ENCODE measurements at places on chromosomes 16 and 17.
A peak's percentile ranks its signal among the peaks of the same experiment; 100 is the strongest.

DNA sequence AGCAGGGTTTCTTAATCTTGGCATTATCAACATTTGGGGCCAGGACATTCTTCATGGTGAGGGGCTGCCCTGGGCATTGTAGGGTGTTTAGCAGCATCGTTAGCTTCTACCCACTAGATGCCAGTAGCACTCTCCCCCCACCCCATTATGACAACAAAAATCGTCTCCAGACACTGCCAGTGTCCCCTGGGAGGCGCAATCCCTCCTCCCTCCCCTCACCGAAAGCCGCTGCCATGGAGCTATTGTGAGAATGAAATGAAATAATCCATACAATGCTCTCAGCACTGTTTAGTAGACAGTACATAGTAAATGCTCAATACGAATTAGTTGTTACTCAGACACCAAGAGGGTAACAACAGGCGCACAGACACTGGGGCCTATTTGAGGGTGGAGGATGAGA is 502.9 kb downstream of the NPIPA7 start:
- DNase-seq: no peak

GRCh38 chr16:9033125-9033830 is 58.2 kb upstream of the HAPSTR1 start:
- peak; percentile 44 for DNase-seq

DNA sequence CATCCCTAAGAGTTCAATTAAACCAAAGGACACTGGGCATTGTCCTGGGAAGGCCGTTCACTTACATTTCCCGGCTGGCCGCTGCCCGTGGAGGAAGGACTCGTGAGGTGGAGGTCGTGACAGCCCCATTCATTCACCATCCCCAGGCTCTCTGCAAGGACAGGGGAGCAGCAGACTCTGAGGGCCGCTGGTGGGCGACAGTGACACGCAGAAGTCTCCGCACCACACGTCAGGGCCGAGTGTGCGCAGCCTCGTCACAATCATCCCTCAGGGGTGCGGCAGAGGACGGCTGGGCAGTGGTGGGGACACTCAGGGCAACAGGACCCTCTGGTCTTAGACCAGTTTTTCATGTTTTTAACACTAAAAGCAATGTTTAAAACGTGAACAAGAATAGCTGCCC is 21.7 kb downstream of the UNKL start:
- no peak for DNase-seq

DNA sequence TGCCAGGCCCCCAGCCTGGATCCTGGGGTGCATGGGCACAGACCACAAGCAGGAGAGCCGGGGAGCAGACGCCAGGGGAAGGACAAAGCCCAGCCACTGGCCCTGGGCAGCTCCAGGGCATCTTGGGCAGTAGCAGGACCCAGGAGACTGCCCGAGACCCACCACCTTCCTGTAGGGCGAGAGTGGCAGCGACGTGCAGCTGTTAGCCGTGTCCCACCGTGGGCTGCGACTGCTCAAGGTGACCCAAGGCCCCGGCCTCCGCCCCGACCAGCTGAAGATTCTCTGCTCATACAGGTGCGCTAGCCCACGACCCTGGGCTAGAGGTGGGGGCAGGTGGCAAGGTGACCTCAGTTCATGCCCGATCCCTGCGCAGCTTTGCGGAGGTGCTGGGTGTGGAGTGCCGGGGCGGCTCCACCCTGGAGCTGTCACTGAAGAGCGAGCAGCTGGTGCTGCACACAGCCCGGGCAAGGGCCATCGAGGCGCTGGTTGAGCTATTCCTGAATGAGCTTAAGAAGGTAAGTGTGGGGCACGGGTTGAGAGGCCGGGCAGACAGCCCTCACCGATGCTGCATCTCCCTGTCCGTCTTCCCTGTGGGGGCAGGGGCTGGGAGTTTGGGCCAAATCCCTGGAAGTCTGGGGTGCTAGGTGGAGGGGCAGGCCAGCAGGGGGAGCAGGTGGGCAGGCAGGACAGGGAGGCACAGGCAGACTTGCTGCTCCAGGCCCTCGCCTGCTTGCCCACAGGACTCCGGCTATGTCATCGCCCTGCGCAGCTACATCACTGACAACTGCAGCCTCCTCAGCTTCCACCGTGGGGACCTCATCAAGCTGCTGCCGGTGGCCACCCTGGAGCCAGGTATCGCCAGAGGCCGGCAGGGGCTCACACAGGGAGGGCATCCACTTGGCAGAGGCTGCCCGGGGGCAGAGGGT is 13.5 kb upstream of the SMIM5 start:
- DNase-seq: peak; percentile 24

- peak; percentile 79 for DNase-seq
Measured at GRCh38 chr17:49646391-49647255, 31.3 kb downstream of the SPOP start.

DNA sequence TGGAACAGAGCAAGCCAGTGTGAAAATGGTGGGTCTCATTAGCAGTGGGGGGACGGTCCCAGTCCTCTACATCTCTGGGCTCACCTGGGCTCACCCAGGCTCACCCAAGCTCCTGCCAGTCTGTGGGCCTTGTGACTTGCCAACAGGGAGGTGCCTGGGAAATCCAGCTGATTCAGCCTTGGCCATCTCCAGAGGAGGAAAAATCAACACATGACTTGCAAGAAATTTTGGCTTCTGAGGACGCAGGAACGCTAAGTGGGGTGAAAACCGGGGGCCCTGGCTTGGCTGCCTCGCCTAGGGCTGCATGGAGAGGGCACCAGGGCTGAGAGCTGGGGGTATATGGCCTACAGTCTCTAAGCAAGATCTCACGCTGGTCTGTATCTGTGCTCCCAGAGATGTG is 47.7 kb downstream of the VAC14 start:
- DNase-seq: no peak

DNA sequence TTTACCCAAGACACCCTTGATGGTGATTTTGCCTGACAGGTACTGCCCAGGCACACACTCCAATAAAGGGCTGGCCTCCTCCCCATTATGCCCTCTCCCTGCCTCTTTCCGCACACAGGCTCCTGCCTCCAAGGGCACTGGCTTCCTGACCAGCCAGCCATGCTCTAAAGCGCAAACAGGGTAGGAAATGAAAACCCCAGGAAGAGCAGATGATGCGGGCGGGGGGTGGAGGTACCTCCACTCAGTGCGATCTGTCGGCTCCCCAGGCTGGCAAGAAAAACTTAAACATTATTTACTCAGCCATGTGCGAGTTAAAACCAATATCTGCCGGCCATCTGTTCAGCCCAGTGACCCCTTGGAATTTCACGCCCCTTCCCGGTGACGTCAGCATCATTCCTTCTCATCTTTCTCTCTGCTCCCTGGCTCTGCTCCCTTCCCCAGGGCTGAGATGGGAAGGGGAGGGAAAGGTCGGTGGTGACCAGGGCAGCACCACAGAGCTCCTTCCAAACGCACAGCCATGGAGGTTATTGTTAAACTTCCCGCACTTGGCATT is 262.5 kb downstream of the CBLN1 start:
- peak; percentile 35 for DNase-seq

GRCh38 chr16:57479976-57480753 is 6.1 kb downstream of the DOK4 start:
- DNase-seq: no peak

DNA sequence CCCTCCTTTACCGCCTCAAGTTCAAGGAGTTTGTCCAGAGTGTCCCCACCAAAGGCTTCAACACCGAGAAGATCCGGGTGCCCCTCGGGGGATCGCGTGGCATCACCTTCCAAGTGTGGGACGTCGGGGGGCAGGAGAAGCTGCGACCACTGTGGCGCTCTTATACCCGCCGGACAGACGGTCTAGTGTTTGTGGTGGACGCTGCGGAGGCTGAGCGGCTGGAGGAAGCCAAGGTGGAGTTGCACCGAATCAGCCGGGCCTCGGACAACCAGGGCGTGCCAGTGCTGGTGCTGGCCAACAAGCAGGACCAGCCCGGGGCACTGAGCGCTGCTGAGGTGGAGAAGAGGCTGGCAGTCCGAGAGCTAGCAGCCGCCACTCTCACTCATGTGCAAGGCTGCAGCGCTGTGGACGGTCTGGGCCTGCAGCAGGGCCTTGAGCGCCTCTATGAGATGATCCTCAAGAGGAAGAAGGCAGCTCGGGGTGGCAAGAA is 1.1 kb downstream of the ARL4D start:
- DNase-seq: no peak

GRCh38 chr16:745739-746138 is 4.9 kb upstream of the CIAO3 start:
- no peak for DNase-seq

GRCh38 chr16:27547134-27547533 is 2.6 kb downstream of the GTF3C1 start:
- DNase-seq: peak; percentile 63

DNA sequence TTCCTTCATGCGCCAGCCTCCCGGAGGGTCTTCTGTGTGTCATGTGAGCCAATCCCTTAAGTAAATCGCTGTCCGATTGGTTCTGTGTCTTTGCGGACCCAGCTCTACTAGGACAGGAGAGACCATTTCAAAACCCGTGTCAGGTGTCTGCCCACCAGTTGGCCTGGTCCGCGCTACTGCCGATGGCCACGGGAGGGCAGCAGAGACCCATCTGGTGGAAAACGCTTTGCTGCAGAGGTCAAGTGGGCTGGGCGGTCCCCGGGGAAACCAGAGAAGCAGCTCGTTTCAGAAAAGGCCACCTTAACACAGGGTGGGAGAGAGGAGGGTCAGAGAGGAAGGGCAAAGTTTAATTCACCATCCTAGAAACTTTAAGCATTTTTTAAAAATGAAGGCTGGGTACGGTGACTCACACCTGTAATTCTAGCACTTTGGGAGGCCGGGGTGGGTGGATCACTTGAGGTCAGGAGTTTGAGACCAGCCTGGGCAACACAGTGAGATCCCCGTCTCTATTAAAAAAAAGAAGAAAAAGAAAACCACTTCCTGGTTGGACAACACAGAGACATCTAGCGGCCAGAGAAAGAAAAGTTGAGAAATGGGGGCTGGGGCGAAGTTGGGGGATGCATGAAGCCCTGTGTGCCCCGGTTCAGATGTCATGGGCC is 2.8 kb upstream of the CIBAR2 start:
- DNase-seq: peak; percentile 73

GRCh38 chr17:79038545-79039135 is 14.7 kb downstream of the C1QTNF1 start:
- peak; percentile 92 for DNase-seq

DNA sequence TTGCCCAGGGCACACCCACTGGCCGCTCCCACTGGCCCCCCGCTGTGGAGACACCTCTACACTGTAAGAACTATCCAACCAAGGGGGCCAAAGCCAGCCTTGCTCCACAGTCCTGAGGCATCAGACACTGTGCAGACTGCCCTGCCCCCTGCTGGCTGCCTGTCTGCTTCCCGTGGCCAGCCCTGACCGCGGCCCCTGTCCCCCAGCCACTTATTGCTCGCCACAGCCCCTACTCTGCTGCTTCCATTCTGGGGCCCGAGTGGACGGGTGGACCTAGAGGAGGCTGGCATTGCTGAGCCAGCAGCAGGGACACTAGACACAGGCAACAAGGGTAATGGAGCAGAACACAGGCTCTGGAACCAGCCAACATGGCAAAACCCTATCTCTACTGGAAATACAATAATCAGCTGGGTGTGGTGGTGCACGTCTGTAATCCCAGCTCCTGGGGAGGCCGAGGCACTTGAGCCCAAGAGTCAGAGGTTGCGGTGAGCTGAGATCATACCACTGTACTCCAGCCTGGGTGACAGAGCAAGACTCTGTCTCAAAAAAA is 19.7 kb upstream of the LRRC37A3 start:
- no peak for DNase-seq

GRCh38 chr17:54888981-54889380 is 11.7 kb upstream of the TOM1L1 start:
- no peak for DNase-seq

DNA sequence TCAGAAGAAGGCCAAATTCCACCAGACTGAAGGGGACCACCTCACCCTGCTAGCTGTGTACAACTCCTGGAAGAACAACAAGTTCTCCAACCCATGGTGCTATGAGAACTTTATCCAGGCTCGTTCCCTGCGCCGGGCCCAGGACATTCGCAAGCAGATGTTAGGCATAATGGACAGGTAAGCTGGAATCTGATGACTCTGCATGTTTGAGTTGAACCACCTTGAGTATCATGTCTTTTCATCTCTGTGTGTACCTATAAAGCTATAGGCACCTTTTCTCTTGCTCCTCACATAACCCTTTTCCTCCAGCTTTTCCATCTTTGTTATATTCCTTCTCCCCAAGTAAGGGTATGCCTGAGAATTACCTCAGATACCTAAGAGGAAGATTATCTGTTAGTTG is 24.8 kb downstream of the ETV4 start:
- DNase-seq: no peak

GRCh38 chr16:84836967-84837366 is 17.2 kb downstream of the CRISPLD2 start:
- DNase-seq: no peak

DNA sequence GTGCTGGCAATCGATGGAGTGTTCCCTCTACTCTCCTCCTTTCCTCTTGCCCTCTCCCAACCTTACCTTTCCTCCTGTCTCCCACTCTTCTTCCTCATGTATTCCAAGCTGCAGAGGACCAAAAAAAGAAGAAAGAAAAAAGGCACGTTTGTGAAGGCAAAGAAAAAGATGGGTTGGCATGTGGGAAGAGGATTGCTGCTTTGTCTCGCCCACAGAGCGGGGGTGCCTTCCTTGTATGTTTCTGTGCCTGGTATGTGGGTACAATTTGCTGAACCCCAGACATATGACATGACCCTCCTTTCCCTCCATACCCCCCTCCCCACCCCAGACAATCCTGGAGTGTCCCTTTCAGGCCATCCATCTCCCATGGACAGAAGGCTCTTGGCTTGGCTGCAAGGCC is 13.1 kb upstream of the CTCF start:
- DNase-seq: no peak

DNA sequence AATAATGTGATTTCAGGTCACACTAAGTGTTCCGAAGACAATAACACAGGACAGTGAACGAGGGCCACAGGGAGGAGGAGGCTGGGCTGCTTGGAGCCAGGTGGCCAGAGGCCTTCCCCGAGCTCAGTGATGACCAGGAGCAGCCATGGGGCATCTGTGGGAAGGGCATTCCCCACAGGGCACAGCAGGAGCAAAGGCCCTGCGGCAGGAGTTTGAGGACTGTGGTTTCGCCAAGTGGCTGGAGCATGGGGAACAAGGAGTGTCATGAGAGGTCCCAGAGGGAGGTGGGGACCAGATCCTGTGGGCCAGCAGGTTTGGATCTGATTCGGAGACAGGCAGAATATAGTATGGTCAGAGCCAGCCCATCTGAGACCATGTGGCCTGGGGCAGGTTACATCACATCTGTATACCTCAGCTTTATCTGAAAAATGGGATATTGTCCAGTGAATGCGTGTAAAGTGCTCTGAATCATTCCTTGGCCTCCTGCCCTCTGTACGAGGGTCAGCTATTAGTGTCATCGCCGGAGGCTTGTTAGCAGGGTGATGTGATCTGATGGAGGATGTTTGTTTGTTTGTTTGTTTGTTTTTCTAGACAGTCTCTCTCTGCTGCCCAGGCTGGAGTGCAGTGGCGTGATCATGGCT is 176.8 kb downstream of the KATNIP start:
- no peak for DNase-seq

- no peak for DNase-seq
Measured at GRCh38 chr17:1506649-1507267, 9.7 kb downstream of the INPP5K start.

GRCh38 chr17:61554209-61554608 is 36.8 kb downstream of the NACA2 start:
- DNase-seq: no peak

All from fibroblast of skin of right quadriceps (primary cell).